ENCODE measurements at places on chromosomes 12 and 14.

DNA sequence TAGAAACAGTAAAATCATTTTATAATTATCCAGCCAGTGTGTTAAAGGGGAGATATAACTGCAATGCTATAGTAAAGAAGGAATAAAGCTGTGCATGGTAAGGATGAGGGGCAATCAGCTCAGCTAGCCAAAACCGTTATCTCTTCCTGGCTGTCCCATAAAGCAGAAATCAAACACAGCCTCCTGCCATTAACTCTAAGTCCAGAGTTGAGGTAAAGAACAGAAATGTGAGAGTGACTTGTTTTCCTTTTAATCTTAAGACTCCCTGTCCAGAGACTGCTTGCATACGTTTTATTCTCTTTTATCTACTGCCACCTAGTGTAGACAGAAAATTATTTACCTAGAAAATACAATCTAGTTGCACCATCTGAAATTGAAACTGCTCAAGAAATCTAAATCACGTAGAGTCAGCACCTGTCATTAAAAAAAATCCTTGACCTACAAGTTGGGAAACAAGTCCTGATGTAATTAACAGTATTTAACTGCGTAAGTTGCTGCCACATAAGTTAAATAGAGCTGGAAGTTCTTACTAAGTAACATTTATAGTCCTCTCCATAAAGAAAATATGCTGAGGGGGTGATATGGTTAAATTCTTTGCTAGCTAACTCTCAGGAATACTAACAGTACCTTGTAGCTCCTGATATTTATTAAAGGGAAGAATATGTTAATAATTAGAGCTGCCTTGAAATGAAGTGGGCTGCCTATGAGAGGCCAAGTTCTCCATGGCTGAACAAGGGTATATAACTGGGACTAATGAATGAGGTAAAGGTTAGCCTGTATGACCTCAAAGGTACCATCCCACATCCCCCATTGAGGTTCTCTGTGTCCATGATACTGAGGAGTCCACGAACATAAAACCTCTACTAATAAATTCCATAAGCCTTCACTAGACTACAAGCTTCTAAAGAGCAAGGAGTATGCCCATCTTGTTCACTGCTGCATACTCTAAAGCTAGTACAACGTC is 62.7 kb downstream of the GALNT4 start:
- peak; percentile 71 for DNase-seq

- no peak for DNase-seq
Measured at GRCh38 chr14:32419429-32419828, 90.3 kb downstream of the AKAP6 start.

- peak; percentile 100 for DNase-seq
Measured at GRCh38 chr12:31325877-31326631, at the start of gene SINHCAF. SINHCAF (minus strand) TSS chr12:31326150; CDS start chr12:31298204, 27,946 bp downstream.

- DNase-seq, result no peak
Measured at GRCh38 chr12:80129895-80130530, 30.7 kb downstream of the OTOGL start.

DNA sequence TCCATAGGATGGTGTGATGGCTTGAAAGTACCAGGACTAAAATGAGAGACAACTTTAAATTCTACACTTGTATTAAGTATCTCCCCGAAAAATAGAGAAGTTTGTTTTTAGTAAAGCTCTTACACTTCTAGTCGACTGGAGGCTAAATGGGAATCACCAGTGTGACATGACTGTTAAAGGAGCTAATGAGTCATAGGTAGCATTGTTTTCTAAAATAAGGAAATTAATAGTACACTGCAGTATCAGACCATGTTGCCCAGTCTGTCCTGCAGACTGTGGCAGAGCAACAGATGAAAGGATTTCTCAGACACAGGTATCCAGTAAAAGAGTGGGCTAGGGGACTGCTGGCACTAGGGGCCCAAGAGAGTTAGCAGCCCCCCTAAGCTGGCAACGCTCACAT is 140.1 kb downstream of the TMEM117 start:
- no peak for DNase-seq

GRCh38 chr14:56760164-56760914 is 49.9 kb downstream of the OTX2 start:
- no peak for DNase-seq

- DNase-seq, result no peak
Measured at GRCh38 chr14:23550131-23550811, 1.3 kb downstream of the ZFHX2 start.

GRCh38 chr14:59422069-59422881 is 42.9 kb downstream of the GPR135 start:
- no peak for DNase-seq

DNA sequence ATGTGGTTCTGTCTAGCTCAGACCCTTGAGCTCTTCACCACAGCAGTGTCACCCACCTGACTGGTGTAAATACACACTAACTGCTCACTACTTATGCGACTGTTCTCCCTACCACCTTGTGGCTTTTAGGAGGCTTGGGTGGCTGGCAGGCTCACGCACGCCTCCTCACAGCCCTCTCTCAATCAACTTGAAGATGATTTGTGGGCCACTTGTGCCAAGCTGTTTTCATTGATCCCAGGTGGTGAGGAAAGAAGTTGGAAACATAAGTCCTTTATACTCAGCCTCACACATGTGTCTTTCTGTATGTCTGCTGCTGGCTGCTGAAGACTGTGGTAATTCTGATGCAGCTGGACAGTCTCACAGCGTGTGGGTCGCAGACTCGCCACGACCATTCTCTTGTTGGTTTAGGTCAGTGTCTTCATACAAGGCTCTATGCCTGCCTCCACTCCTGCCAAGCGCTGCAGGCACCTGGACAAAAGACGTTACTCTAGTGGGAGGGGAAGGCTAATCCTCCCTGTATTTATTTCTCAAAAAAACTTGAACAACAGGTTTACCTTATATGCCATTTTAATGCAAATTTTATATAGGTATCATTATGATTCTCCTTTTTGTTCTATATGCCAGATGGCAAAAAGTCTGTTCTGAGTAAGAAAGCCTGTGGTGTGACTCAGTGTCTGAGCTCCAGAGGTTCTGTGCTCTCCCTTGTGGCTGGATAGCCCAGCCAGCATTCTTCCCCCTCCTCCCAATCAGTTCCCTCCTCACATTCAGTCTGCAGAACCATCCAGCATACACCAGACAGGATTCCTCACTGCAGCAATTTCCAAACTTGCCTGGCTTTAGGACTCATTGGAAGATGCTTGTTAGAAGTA is 115.6 kb downstream of the DIP2B start:
- peak; percentile 51 for DNase-seq

DNA sequence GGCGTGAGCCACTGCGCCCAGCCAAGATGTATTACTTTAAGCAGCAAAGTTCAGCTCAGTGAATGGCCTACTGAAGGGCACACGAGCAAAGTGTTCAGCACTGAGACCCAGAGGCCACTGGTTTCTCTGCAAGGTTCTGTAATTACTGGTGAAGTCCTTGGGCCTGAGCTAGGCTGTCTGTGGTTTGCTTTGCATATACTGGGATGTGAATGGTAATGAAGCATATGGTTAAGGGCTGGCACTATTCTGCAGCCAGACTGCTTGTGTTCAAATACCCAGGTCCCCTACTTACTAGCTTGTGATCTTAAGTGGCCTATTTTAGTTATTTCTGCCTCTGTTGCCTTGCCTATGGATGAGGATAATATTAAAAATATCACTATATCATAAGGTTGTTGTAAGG is 72.0 kb downstream of the LLPH start:
- no peak for DNase-seq

DNA sequence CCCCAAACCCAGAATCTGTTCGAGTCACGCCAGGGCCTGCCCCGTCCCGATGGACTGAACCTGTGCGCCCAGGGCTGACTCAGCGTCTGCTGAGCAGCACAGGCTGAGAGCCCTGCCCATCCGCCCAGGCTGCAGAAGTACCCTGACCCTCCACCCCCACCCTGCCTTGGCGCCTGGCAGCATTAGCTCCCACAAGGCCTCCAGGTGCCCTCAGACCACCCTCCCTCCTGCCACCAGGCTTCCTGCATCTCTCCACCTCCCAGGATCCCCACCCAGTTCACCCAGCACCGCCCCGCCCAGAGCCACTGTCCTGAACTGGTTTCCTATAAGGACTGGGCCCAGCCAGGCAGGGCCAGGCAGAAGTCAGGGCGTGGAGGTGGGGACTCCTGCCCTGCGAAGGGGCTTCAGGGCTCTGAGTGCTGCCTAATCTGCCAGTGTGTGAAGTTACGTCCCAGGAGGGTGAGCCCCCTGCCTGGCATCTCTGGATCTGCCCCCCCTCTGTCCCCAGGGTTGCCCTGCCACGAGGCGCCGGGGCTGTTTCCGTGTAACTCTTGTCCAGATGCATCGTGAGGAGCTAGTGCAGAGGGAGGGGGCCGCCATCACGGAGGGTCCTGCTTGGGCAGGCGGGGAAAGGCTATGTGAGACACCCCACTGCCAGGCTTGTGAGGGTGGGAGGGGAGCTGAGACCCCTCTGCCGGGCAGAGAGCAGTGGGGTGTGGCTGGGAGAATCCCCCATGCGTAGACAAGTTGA is 9.1 kb downstream of the ADSS1 start:
- DNase-seq, result peak; percentile 46

GRCh38 chr14:102593061-102593824 is 794 bp downstream of the RCOR1 start:
- peak; percentile 50 for DNase-seq
